ENCODE measurements at places on chromosomes 16 and 17. TPM values are rescaled to one million over a fixed set of nuclear protein-coding genes. Genes with fewer than 3 reads are reported as not detected.

Gene CEP295NL
- 0.79 TPM for total RNA-seq

Gene CRYM
- total RNA-seq: 78.2 TPM

Gene EMC6
- total RNA-seq: 63.4 TPM

Gene IST1
- total RNA-seq: 110 TPM

Gene ZP2
- total RNA-seq: not detected

Gene WDR45B
- total RNA-seq: 37.3 TPM

Gene KIF2B
- total RNA-seq: not detected

Gene AURKB
- 0.47 TPM for total RNA-seq

Gene ANKRD11
- 75.2 TPM for total RNA-seq

Gene FBF1
- 4.2 TPM for total RNA-seq

Gene CDRT4
- 1.4 TPM for total RNA-seq

Gene NACA2
- not detected for total RNA-seq

Gene HOXB5
- total RNA-seq: not detected

Gene WDR81
- total RNA-seq: 7.6 TPM

Gene SCARF1
- total RNA-seq: 13.1 TPM

Gene DOC2A
- total RNA-seq: 0.82 TPM

Gene MEIOB
- total RNA-seq: not detected

Gene FBXO39
- total RNA-seq: not detected

Gene CRYBA1
- not detected for total RNA-seq

Gene HS3ST2
- 0.17 TPM for total RNA-seq

Gene LGALS9B
- not detected for total RNA-seq

Gene MAP2K6
- total RNA-seq: 2.9 TPM

Gene KRTAP4-3
- total RNA-seq: not detected

Gene CTRB1
- total RNA-seq: not detected

Gene TRPV3
- total RNA-seq: 1.3 TPM

Gene ATP2C2
- not detected for total RNA-seq

Gene SLC2A4
- 170 TPM for total RNA-seq

Gene DNAH17
- not detected for total RNA-seq

Gene KRT9
- not detected for total RNA-seq

Gene SDR42E1
- 0.92 TPM for total RNA-seq

Gene IRX3
- total RNA-seq: 5.6 TPM

Gene PDILT
- not detected for total RNA-seq

Gene C17orf67
- total RNA-seq: 1.1 TPM

Gene MVD
- 23.9 TPM for total RNA-seq

Gene ALOXE3
- not detected for total RNA-seq

Gene ZNF598
- 16.0 TPM for total RNA-seq

Gene CD300LB
- 0.25 TPM for total RNA-seq

Gene MLYCD
- total RNA-seq: 49.0 TPM

Gene WSCD1
- total RNA-seq: 11.6 TPM

Gene KRT36
- total RNA-seq: not detected

Gene HOXB8
- total RNA-seq: not detected

Gene TIMP2
- 132 TPM for total RNA-seq

Gene CORO6
- total RNA-seq: 104 TPM

Gene ENPP7
- not detected for total RNA-seq

Gene C16orf92
- not detected for total RNA-seq

Gene CLEC19A
- not detected for total RNA-seq

Gene CCL17
- total RNA-seq: not detected

Measured in left ventricle myocardium superior (tissue), 1 donor.